Stimulated activated CD8-positive, alpha-beta memory T cell treated with anti-CD3 and anti-CD28 coated beads, Interleukin-15, amount 100 ng/mL, for 1 hour (primary cell): ENCODE measurements at places on chromosomes 5 and 9.

- no peak for DNase-seq
These were observed 39.4 kb downstream of the PJA2 start for GRCh38 chr5:109370343-109370742.

DNA sequence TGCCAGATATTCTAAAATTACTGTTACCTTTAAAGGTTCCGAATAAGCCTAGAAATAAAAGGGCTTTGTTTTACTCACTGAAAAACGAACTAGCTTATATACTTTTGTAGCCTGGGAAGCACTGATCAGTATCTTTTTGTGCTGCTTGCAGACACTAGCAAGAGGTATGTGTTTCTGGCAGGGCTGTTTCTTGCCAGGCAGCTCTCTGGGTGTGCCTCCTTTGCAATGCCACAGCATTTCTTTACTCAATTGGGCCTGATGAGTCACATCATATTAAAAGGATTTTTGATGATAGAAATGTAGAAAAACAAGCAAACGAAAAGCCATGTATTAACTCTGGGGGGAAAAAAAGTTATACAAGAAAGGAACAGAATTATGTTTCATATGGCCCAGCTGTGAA is 35.6 kb downstream of the CD180 start:
- no peak for DNase-seq

DNA sequence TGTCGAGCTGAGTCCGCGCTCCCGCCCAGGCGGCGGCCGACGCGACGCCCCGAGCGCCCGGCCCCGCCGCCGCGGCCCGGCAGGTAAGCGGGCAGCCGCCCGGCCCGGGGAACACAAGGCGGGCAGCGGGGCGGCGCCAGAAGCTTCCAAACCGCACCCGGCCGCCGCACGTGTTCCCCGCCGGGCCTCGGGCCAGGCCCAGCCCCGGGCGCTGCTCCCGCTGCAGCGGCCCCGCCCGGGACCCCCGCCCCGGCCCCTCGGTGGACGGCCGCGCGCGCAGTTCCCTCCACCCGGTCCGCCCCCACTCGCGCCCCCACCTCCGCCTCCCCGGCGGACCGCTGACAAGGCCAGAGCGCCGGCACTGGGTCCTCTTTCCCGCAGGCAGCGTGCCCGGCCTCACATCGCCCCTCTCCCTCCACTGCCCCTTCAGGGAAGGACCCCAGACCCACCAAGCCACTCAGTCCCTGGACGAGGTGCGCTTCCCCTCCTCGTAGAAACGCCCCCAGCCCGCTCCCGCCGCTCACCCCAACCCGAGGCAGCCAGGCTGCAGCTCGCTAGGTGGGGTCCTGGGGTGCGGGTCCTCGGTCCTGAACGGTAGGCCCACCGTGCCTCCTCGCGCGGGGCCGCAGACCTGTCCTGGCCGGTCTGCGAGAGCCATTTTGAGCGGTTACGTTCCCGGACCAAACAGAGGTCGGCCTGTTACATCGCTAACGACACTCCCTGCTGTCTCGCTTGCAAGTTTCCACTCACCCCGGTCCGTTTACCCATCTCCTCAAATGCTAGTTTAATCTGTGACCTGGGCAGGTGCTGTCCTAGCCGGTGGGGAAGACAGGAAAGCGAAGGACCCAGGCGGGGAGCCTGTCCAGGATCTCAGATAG is 475 bp downstream of the WDR5 start:
- no peak for DNase-seq

DNA sequence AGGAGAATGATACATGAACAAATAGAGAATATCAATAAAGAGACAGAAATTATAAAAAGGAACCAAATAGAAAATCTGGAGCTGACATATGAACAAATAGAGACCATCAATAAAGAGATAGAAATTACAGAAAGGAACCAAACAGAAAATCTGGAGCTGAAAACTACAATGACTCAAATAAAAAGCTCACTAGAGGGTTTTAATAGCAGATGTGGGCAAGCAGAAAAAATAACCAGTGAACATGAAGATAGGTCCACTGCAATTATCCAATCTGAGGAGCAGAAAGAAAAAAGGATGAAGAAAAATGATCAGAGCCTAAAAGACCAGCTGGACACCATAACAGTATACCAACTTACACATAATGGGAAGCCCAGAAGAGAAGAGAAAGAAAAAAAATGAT is 353.7 kb downstream of the ARL15 start:
- no peak for DNase-seq

- DNase-seq, result no peak
These were observed 21.9 kb downstream of the PITX1 start for GRCh38 chr5:135012033-135012588.

DNA sequence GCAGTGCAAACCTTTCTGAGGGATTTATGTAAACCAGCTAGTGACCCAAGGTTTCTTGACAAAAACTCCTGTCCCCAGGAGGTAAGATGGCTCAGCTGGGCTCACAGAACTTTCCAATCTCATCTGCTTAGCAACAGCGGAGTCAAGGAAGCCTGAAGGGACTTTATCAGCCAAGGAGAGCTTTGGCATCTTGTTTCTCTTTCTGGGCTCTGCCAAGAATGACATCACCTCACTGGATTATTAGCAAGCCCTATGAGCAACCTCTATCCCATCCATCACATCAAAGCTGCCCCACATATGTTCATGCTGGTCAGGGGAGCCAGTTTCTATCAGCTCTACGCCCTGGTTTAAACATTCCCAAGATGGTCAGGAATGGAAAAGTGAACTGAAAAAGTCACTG is 461.3 kb downstream of the ENC1 start:
- no peak for DNase-seq

DNA sequence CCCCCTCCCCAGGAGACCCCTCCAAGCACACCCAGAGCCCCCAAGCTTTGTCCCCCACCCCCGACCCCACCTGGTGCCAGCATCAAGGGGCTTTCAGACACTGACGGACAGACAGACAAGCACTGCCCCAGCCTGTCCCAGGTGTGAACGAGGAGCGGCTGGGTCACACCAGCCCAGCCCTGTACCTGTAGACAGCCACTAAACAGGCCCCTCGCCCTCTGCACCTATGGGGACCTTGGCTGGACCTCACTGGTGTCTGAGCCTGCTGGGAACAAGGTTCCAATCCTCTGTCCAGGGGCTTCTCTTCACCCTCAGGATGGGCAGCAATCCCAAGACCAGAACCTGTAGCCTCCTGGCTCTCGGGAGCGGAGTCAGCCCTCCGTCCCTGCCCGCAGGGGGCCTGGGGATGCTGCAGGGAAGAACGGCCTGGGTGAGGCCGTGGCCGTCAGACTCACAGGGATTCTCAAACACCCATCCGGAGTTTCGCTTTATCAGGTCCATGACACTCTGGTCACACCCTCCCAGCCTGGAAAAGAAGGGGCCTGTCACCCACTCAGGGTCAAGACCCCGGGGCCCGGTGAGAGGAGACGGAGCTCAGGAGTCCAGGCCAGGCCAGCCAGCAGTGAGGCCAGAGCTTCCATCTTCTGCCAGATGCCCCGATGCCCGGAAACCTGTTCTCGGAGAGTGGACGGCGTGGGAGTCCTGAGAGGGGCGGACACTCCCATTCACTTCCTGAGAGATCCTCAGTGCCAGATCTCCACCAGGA is 2.8 kb downstream of the LCN6 start:
- no peak for DNase-seq

DNA sequence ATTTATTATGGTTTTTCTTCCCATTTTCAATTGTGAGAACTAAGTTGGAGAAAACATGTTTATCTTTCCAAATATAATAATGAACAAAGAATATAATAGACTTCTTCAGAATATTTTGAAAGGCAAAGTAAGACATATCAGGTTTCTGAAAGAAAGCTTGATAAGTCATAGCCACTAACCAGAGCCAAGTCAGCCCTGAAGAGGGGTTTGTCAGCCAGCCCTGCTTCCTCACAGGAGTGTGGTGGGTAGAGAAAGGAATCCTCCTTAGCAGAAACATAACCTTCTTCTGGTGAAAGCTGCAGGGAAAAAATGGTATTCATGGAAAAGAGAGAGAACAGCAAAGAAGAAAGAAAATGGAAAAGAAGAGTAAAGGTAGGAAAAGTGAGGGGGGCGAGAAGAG is 93.4 kb downstream of the MPDZ start:
- no peak for DNase-seq

DNA sequence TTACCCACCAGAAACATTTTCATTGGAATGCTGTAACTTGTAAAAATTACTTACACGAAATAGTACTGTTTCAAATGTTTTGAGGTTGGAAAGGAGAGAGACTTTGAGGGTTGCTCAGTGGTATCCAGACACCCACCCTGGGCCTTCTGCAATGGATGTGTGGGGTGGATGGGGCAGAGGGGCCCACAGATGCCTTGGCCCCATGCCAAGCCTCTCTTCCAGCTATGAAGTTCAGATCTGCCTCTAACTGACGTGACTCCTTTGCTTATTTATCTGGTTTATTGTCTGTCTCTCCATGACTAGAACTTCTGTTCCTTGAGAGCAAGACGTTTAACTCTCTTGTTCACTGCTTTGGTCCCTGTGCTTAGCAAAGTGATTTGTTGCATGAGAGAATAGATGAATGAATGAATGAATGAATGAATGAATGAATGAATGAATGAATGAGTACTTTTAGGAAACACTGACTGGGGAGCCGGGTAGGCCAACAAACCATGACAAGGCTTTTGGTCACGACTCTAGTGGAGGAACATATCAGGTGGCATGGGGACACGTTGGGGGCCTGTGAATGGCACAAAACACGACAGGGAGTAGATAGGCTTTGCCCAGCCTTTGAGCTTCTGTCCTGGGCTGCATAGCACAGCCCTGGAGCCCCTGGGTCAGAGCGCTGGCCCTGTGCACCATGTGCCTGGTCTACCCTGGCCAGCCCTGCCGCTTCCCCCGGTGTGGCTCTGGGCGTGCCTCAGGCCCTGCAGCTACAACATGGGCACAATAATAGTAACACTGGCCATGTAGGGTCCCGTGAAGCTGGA is 31.8 kb downstream of the AK8 start:
- DNase-seq, result no peak

DNA sequence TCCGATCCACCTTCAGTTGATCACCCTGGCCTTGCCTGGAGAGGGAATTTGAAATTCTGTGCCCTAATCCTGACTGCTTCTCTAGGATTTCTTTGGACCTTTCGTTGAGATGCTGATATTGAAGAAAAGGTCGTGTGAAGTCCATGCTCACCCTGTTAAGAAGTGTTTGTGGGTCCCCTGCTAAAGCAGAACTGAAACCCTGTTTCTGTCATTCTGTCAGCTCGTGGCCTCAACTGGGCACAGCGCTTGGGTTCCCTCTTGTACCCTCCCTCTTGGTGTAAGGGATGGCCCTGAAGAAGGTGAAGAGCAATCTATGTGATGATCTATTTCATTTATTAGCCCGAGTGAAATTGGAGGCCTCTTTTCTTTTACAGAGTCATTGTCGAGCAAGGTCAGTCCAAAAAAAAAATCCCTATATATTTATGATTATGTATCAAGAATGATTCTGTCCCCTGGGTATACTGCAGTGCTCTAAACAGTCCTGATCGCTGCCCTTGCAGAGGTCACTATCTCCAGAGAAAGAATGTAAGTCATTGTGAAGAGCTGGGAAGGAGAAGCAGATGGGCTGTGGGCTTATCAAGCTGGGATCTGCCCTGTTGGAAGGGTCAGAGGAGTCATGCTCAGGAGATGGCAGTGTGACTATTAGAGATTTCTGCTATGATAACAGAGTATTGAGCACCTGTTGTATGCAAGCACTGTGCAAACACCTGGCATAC is 56.1 kb downstream of the WWC1 start:
- DNase-seq, result no peak

GRCh38 chr9:93463638-93464248 is 10.4 kb upstream of the FAM120AOS start:
- DNase-seq, result no peak

DNA sequence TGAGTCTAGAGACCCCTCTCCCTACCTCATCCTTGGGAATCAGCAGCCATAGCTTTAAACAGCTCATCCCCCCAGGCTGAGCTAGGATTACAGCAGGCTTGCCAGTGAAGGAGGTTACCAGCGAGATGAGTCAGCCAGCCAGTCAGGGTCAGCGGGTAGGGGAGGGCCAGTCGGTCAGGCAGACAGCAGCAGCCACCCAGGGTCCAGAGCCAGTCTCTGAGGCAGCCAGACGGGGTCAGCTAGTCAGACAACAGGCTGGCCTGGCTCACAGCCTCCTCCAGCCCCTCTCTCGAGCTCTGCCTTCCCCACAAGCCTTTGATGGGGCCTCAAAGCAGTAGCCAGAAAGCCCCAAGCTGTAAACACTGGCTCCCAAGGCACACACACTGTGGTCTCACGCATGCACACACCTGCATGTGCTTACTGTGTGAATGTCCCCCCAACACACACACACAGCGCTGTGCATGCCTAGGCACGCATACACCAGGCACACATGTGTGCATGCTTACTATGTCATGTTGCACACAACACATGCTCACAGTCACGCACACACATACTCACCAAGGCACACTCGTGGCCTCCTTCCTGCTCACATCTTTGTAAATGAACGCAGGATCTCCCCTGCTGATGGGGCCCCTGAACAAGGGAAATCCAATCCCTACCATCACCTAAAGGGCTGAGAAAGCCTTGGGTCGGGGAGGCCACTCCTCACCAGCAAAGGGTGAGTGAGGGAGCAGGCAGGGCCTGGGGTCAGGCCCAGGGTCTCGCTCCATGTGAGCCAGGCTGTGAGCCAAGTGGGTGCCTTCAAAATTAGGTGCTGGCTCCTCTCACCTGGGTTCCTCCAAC is 28.2 kb upstream of the CPLX2 start:
- DNase-seq, result no peak

DNA sequence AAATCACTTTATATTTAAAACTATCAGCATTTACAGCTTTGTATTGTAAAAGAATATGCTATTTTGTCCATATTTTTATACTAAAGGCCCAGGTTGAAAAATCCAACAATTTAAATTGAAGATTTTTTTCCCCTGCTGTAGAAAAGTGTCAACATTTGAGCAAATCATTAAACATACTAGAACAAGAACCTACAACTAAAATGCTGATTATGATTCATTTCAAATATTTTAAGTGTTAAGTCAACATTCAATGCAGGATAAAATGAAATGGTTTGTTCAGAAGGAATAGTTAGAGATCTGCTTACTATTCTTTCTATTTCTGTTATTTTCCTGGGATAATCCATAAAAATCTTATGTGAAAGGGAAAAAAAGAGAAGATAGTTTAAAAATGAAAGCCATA is 866.5 kb upstream of the DMAC1 start:
- no peak for DNase-seq

DNA sequence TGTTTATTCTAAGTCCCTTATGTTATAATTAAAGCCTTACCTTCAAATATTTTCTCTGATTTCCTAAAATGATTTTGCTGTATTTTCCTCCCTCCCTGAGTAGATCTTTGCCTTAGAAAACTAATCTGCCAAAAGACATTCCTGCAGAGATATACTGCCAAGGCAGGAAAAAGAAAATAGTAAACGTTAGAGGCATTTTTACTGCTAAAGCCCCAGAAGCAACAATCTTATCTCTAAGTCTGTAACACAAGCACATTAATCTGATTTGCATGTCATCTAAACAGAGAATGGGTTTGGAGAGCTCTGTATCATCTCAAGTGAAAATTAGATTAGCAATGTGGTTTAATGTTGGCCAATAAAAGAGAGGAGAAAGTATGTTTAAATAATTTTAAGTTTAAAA is 847.7 kb downstream of the MAT2B start:
- no peak for DNase-seq
